ENCODE measurements at places on chromosomes 2 and 18. TPM values are rescaled to one million over a fixed set of nuclear protein-coding genes. Genes with fewer than 3 reads are reported as not detected.
A peak's percentile ranks its signal among the peaks of the same experiment; 100 is the strongest.

DNA sequence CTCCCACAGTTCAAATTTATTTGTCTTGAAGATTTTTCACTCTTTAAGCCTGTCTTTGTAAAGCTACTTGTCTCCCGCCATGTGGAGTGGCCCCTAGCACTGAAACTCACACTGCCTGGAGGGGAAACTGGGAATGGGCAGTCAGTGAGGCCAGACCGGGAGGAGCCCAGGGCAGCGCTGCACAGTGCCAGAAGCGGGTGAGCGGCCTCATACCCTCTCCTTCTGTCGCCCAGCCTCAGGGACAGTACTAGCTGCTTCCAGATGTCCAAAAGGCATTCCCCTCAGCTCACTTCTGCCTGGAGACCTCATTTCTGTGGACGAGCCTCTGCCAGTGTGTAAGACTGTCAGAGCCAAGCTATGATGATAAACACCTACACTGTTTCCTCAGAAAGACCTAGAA, 79.9 kb downstream of the SEPTIN10 start:
- H3K4me3 ChIP-seq = no peak overlapping the region
- no peaks in the 10 kb centered on the region for H3K36me3 ChIP-seq
- H3K27me3 ChIP-seq = no peaks in the 10 kb centered on the region
- H3K4me1 ChIP-seq = peaks cover 22% of the 10 kb centered on the region

DNA sequence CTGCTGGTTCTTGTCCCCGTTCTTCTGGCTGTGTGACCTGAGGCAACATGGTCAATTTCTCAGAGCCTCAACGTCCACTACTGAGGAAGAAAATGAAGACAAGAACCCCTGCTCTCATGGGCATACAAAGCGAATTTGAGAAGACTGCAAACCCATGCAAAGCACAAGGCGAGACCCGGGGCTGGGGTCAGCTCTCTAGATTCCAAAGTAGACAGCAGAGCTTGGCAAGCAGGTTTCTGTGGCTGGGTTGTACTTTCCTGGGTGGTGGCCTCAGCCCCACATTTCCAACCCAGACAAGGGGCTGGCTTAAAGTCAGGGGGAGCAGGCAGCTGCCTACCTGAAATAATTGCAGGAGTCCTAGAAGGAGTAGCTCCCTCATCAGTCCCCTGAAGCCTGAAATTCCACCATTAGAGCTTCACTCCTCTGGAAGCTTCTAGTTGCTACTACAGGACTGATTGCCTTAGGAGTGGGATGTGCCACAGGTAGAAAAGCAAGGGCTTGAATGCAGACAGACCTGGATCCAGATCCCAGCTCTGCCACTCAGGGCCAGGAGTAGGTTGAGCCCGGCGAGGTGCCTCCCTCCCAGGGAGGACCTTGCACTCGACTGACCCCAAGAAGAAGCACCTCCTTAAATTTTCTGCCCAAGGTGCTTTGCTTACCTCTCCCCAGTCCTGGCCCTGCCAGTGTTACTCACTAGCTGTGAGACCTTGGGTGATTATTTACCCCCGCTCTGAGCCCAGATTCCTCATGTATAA, 127.6 kb downstream of the CLIP4 start:
- no peaks in the 10 kb centered on the region for H3K4me1 ChIP-seq
- no peak overlapping the region for H3K27ac ChIP-seq
- H3K4me3 ChIP-seq = no peak overlapping the region
- no peak for DNase-seq

- no peaks in the 10 kb centered on the region for H3K4me1 ChIP-seq
- H3K4me3 ChIP-seq = no peak overlapping the region
- H3K27ac ChIP-seq = no peak overlapping the region
- peak; percentile 41 for DNase-seq
- H3K27me3 ChIP-seq = no peaks in the 10 kb centered on the region
- H3K36me3 ChIP-seq = peaks cover 8% of the 10 kb centered on the region
These were observed 113.0 kb downstream of the DYSF start for GRCh38 chr2:71566372-71566771.

ACOXL gene
- total RNA-seq = 1.7 TPM

ASXL3 gene
- total RNA-seq = 8.0 TPM

FSIP2 gene
- total RNA-seq = 13.8 TPM

DNA sequence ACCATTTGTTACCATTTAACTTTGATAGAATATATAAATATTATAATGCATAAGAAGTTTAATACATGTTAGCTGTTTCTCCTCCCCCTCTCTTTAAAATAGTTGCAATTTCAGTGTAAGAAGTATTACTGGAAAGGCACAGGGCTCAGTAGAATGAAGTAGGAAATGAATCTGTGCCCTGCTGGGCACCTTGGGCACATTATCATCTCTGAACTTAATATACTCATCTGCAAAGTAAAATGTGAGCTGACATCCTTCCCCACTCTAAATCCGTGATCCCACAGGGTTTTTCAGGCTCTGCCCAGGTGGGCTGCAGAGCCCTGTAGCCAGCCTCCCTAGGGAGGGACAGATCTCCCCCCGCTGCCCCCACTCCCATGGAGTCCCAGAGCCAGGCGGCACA, 56.8 kb downstream of the DPP4 start:
- no peaks in the 10 kb centered on the region for H3K4me1 ChIP-seq
- DNase-seq = no peak
- H3K27ac ChIP-seq = no peak overlapping the region
- no peak overlapping the region for H3K4me3 ChIP-seq

DNA sequence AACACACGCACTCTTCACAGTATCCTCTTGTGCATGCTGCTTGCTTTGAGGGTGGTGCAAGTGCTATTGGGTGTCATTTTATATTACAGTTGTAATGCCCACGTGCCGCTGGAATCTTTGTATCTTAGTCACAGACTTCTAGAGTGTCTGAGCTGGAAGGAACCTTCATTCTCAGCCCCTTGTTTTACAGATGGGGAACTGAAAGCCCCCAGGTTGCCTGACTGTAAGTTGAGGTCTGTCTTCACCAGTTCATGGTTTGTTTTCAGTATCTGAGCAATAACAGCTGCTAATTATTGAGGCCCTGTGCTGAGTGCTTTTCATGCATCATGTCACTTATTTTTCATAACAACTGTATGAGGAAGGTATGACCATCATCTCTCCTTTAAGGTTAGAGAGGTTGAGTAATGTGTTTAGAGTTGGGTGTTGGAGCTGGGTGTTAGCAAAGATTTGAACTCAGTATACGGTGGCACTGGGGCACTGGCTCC, 77.0 kb downstream of the PRKCE start:
- no peak for DNase-seq
- H3K36me3 ChIP-seq = no peaks in the 10 kb centered on the region
- no peaks in the 10 kb centered on the region for H3K27me3 ChIP-seq
- no peak overlapping the region for H3K4me3 ChIP-seq
- peaks cover 21% of the 10 kb centered on the region for H3K4me1 ChIP-seq
- no peak overlapping the region for H3K27ac ChIP-seq

- no peaks in the 10 kb centered on the region for H3K27me3 ChIP-seq
- DNase-seq = no peak
- no peak overlapping the region for H3K4me3 ChIP-seq
- H3K27ac ChIP-seq = no peak overlapping the region
- H3K4me1 ChIP-seq = peaks cover 4% of the 10 kb centered on the region
These were observed 75.3 kb upstream of the RIOK3 start for GRCh38 chr18:23377669-23378301.

- H3K4me1 ChIP-seq = peaks cover 9% of the 10 kb centered on the region
- DNase-seq = peak; percentile 70
- no peak overlapping the region for H3K4me3 ChIP-seq
- peak overlapping the region; percentile 96 for H3K27ac ChIP-seq
These were observed 22.6 kb downstream of the FER1L5 start for GRCh38 chr2:96665083-96665569.

GRCh38 chr18:2448565-2449151, 122.6 kb downstream of the METTL4 start:
- H3K27me3 ChIP-seq = no peaks in the 10 kb centered on the region
- no peak overlapping the region for H3K4me3 ChIP-seq
- H3K4me1 ChIP-seq = no peaks in the 10 kb centered on the region
- H3K27ac ChIP-seq = no peak overlapping the region
- DNase-seq = peak; percentile 86
- no peaks in the 10 kb centered on the region for H3K36me3 ChIP-seq
